ENCODE measurements at places on chromosomes 12 and 14.

GRCh38 chr14:24699052-24699451 is 65.1 kb upstream of the GZMB start:
- DNase-seq, result no peak

- no peak for DNase-seq
Measured at GRCh38 chr12:89351489-89352241, 636 bp downstream of the DUSP6 start.

DNA sequence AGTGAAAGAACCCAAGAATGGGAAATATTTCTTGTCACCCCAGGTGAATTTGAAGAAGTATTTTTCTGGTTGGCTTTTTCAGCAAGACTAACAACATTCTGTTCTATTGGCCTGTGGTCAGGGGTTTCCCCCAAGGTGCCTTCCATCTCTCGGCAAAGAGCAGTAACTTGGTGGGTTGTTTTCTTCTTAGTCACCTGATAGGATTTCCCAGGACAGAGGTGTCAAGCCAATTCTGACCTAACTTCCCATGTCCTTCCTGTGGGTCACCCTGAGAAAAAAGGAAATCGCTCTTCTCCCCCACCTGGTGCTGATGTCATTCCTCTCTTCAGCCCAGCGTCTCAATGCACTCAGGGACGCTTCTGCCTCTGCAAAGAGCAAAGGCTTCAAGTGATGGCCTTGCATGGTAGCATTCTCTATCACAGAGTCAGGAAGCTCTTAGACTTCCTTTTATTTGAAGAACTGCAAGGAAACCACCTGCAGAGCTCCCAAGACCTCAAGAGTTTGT is 16.1 kb upstream of the IFNG start:
- DNase-seq, result no peak

DNA sequence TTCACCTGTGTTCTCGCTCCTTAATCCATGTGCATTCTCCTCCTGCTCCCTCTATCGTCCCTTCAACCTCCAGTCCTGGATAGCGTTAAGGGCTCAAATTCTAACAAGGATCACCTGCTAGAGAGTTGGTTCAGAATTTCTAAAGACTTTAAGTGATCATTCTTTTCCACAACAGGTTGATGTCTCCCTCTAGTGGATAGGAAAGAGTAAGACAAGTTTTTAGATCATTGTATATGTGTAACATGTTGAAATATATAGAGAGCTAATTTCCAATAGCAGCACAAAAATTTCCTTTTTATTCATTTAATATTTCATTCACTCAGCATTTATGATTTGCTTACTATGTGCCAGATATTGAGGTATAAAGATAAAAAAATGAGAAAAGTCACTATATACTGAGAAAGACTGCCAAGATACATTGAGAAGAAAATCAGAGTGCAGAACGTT is 9.3 kb upstream of the ESR2 start:
- DNase-seq, result no peak

GRCh38 chr12:104467346-104467837 is 10.6 kb downstream of the CHST11 start:
- no peak for DNase-seq

GRCh38 chr14:72880820-72881219 is 13.1 kb downstream of the DPF3 start:
- DNase-seq, result no peak

DNA sequence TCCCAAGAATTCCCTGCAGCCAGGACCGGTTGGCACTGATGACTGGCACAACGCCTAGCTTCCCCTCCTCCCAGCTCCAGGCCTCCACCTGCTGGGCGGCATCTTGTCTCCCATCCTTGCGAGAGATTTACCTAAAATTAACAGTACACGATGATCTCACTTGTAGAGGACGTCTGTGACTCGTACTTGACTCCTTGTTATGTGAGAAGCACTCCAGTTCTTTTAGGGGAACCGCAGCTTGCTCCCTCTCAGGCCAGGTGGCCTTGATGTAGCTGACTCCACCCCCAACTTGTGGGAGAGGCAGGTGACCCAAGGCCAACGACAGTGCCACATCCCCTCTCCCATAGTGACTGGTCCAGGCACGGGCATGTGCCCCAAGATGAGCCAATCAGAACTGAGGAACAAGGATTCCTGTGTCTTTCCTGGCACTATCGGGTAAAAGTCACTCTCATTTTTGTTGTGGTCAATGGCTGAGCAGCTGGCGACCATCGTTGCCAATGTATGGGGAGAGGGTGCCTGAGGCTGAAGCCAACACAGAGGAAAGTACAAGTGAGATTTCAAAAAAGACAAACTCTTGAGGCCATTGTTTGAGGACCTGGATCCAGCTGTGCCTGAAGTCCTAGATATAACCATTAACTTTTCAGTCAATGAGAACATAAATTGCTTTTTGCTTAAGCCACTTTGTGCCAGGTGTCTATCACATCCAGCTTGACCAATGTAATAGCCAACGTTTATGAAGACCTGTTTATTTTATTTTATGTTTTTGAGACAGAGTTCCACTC is 208.7 kb downstream of the RBM19 start:
- DNase-seq, result no peak

DNA sequence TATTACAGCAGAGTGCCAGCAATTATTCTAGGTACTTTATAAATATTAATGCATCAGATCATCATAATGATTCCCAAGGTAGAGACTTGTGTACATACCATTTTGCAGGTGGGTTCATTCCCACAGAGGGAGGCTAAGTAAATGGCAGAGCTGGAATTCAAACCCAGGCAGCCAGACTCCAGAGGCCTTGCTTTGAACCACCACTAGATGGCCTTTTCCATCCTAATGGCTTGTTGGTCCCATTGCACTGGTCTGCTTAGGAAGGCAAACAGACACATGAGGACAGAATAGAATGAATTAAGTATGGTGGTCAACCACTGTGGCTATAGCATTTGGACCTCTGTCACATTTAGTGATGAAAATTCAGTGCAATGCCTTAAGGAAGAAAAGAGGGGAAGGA is 158.7 kb downstream of the METTL25 start:
- no peak for DNase-seq

DNA sequence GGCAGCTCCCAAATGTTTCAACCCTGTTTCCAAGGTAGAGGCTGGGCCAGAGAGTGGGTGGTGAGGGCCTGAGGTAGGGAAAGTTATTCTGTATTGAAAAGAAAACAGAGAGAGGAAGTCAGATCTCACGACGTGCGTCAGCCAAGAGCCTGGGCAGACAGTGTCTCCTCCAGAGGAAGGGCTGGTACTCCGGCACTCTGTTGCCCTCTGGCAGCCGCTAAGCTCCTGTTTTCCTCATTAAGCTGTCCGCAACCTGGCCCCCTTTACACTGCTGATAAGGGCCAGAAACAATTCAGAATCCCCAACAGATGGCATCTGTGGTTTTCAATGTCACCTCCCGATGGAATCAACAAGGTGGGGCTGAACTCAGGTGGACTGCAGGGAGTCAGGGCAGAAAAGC is 26.0 kb upstream of the LTBP2 start:
- DNase-seq, result no peak

DNA sequence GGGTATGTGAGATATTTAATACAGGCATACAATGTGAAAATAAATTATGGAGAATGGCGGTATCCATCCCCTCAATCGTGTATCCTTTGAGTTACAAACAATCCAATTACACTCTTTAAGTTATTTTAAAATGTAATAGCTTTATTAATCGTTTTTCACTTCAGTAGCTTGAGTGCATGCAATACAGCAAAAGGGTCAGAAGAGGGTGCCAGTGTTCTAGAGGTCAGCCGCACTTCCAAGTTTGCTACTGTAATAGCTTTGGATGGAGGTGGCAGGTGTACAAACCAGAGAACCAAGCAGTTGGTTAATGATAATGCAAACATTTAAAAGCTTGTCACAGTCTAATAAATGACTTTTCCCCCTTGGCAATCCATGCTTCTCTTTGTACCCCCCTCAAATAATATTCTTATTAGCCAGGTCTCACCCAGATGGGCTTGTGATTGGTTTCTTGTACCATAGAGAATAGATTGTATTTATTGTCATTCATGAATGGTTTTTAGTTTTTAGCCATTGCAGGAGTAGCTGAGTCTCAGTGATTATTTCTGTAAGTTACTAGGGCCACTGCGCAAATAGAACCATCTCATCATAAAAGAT is 127.0 kb downstream of the ERC1 start:
- no peak for DNase-seq

GRCh38 chr14:42719391-42719790 is 1112.7 kb downstream of the LRFN5 start:
- no peak for DNase-seq

- DNase-seq, result no peak
Measured at GRCh38 chr14:88264116-88264515, 59.0 kb downstream of the KCNK10 start.

DNA sequence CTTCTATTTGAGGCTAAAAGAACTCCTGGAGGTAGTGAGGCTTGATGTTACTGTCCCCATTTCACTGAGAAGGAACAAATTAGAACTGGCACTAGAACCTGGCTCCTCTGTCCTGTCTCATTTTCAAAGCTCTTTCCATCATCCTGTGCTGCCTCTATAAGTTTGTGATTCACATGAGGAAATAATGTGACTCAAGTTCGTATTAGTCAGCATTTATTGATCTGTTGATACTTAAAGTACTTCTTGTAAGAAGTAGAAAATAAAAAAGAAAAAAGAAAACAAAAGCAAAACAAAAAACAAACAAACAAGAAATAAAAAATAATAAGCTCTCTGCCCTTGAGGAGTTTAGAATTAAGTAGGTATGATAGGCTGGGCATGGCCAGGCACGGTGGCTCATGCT is 2.3 kb upstream of the ESPL1 start:
- DNase-seq, result no peak

DNA sequence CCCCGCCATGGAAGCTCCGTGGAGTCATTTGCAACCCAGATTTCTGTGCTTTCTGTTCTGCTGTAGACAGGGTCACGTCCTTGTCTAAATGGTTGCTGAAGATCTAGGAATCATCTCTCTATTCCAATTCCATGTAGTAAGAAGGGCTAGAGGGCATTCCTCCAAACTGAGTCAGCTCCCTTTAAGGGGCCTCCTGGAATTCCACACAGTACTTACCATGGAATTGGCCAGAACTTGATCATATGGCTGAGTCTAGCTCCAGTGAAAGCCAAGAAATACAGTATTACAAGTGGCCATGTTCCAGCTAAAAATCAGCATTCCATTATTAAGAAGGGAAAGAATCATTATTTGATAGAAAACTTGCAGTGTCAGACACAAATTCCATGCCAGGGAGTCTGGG is 171.9 kb downstream of the PRKCH start:
- no peak for DNase-seq

GRCh38 chr12:131912518-131913274 is 16.4 kb upstream of the PUS1 start:
- no peak for DNase-seq

DNA sequence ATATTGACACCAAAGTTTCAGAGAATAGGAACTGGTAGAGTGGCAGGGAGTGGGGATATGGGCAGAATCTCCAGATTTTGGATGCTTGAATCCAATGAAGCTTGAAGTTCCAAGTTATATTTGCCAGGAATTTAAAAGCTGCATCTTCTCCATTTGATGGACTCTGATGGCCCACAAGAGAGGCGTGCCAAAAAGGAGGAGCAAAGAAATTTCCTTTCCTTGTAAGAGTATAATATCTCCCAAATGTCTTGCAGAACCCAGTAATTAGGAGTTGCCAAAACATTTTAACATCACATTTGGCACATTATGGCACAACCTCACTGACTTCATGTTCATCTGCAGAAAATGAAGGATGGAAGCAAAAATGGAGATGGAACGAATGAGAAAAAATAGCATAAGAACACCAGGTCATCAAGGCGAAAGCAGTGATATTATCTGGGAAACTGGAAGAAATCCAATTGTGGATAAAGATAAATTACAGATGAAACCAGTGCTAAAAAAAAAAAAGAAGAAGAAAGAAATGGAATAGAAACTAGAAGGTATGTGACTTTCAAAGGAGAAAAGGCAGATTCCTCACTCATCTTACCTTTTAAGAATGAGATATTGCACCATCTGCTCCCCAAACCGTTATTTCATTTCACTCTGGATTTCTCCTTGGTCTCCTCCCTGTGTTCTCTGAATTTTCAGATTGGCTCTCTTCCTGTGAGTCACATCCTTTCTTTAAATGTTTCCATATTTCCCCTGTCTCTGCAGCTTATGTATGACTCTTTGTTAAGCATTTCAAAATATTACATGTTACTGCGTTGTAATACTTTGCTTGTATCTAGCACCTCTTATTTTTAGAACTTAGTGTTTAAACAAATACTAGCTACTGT is 13.5 kb upstream of the FLRT2 start:
- DNase-seq, result no peak

DNA sequence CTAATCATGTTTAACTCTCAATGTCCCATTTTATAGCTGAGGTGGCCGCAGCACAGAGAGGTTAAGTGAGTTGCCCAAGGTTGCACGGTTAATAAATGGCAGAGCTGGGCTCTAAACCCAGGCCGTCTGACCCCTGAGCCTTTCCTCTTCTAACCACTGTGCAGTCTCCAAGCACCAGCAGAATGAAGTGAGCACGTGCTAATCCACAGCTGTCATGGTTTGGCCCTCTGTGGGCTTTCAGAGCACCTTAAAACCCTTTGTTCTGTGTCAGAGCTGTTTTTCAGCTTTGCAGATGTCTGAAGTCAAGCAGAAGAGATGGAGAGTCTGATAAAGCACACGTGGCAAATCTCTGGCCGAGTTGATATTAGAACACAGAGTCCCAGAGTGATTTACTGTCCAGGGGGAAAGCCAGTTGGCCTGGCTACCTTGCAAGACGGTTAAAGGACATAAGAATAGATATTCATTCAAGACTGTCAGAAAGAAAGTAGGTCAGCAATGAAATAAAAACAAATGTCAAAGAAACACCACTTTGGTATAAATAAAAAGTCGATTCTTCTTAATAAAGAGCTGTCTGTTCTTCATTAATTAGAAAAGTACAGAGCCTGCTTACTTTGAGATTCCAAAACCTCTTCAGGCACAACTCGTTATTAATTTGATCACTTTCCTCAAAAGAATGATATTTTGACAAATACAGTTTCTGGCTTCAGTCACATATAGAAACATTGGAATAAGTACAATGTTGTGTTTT is 107.3 kb downstream of the CRADD start:
- DNase-seq, result no peak

- no peak for DNase-seq
Measured at GRCh38 chr12:130478786-130479185, 141.1 kb downstream of the PIWIL1 start.

- no peak for DNase-seq
Measured at GRCh38 chr14:22896356-22896755, 13.3 kb downstream of the REM2 start.

GRCh38 chr14:32121536-32121935 is 44.4 kb downstream of the ARHGAP5 start:
- DNase-seq, result no peak

- DNase-seq, result no peak
Measured at GRCh38 chr12:121812320-121812871, 8.6 kb downstream of the SETD1B start.

GRCh38 chr14:70812124-70812818 is 3.0 kb upstream of the MAP3K9 start:
- DNase-seq, result no peak

- DNase-seq, result no peak
Measured at GRCh38 chr14:52987042-52987441, 36.2 kb upstream of the FERMT2 start.

- DNase-seq, result no peak
Measured at GRCh38 chr12:32499048-32499447, 99.7 kb downstream of the FGD4 start.

- DNase-seq, result no peak
Measured at GRCh38 chr12:3419558-3419957, 71.4 kb upstream of the PRMT8 start.
